Astrocyte (in vitro differentiated cells and primary cell): ENCODE measurements at places on chromosomes 1 and 21.

DNA sequence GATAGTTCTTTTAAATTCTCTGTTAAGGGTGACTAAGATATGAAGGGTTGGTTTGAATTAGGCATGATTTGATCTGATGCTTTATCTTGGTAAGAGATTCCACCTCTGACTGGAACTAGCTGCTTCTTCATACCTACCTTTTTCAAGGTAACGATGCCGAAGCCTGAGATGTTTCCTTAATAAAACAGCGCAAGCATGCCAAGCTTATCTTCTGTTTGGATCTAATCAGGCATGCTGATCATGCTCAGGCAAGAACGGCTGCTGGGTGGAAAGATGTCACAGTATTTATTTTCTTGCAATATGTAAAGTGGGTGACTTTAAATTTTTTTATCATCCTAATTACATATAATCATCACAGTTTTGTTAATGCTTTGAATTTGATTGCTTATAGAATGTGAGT is 148.7 kb downstream of the ADGRL2 start:
- no peak for DNase-seq

DNA sequence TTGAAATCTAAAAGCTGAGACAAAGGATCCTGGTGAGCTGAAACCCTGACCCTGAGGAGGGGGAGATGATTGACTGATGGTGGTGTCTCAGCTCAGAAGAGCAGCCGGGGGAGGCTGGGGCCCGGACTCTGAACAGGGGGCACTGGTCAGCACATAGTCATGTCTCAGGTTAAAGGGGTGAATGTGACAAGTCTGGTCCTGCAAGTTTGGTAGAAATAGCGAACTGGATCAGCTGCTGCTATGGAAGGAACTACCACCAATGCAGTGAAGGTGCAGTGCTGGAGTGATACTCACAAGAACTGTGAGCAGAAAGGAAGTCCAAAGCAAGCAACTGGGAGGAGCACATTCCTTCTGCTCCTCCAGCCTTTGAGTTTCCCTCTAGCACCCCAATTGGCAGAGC is 98.8 kb upstream of the SSX2IP start:
- no peak for DNase-seq

DNA sequence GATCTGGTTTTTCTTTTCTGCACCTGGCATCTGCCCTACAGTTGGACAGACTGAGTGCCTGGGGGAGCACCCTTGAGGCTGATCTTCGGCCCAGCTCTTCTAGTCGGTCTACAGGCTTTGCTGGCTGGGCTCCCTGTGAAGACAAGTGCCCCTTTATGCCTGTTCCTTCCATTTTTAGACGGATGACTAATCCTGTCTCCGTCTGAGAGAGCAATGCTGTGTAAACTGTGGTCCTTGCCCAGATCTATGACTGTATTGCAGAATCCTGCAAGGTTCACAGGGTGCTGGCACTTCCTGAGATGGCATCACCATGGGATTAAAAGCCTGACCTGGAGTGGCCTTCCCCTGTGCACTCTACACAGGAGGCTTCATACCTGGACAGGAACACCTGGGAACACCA is 47.6 kb upstream of the SAMD13 start:
- peak; percentile 97 for DNase-seq

DNA sequence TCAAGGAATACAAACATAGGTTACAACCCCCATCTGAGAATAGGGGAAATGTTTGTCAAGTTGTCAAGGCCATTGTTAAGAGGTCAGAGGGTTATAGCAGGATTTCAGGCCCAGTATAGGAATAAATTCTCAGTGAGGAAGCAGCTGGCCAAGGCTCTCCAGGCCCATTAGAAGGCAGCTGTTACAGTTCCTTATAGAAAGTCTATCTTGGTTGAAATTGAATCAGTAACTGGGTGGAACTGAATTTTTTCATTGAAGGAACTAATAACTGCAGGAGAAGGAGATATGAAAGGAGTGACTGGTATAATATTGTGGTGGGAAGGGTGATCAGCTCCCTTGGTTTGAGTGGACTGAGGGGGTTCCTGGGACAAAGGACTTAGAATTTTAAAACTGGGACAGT is 134.1 kb downstream of the CYYR1 start:
- DNase-seq, result no peak

DNA sequence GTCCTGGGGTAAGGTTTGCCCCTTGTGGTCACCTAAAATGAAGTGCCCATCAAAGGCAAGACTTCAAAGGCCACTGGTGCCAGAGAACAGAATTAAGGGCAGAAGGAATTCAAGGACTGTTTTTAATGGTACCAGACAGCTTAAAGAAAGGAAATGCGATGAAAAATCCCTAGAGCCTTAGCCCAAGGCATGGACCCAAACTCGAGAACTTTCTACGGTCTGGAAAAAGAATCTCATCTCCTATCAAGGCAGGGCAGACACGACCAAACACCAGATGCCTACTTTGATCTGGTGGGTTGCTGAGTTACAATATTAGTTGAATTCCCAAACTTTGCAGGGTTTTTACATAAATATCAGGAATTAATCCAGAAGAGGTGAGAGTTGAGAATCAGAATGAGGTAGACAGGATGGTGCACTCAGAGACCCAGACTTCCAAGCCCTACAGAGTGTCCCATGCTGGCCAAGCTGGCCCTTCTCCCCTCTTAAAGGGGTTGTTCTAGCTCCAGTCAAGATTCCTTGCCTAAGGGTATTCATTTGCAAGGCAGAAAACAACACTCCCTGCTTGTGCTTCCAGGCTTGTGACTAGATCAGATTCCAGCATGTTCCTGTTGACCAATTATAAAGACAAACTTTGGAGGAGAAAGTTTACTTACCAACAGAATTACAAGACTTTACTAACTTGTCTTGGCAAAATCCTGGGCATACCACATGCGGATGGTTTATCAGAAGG is 48.0 kb downstream of the EDN2 start:
- DNase-seq, result no peak

DNA sequence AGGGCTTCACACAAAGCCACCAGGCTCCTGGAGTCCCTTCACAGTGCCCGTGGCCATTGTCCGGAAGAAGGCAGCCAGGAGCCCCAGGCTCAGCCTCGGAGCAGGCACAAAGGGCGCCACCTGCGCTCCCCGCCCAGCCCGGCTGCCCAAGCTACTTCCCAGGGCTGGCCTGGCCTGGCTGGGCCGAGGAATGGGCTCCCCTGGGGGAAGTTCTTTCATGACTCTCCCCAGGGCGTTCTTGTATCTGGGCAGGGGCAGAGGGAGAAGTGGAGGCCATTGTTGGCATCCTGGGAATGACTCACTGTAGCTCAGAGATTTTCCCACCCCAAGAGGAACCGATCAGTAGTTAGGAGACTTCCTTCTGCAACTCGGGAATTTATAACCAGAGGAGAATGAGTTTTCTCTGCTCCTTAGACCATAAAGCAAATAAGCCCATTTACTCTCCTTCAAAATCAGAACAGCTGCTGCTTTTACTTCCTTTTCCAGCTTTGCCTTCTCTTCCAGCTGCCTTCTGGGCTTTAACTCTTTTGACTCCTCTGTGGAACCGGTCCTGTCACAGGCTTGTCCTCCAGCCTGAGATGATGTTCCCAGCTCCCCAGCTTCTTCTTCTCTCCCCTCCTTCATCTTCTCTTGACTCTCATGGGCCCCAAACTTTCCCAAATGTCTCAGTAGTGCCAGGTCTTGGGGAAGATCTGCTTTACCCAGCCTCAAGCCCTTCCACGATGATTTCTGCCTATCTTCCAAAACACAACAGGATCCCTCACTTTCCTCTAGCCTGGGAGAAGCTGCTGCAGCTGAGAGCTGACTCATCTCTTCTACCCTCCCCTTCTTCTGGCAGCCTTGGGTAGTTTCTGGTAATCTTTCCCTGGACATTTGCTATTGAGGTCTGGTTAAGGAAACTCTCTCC is 118.7 kb upstream of the CD34 start:
- peak; percentile 78 for DNase-seq
